ENCODE measurements at places on chromosomes 7 and 10.

DNA sequence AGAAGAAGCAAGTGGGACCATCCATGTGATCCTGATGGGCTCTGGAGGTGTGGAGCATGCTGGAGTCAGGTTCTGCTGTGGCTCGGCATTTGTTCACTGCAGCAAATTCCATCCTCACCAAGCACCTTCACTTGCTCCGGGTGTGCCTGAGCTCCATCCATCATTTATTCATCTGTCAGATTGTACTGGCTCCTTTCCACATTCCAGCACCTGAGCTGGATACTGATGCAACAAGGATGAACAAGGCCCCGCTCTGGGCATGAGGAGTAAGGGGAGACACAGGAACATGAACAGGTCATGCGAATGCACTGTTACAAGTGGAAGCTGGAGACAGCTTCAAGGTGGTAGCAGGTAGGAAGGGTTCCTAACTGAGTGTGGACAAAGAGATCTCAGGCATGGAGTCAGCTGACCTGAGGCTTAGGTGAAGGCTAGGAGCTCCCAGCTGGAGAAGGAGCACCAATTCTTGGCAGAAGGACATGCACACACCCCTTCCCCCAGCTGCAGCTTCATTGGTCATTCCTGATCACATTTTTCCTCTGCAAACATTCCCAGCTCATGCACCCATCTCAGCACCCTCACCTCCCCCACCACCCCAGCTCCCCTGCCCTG, 133.7 kb upstream of the ZMIZ1 start:
- DNase-seq, result no peak

DNA sequence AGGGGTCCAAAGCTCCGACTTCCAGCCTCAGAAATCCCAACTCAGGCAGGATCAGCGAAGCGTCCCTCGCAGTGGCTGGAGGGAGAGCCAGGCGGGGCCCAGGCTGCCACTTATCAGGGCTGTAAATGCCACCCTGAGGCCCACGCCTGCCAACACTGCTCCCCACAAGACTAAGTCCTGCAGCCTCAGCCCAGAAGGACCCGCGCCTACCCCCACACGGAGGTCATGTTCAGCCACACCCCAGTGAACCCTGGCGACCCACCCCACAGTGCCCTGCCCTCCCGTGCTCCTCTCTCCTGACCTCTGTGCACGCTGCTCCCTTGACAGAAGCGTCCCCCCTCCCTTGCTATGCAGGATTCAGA, 3.2 kb downstream of the PSMG3 start:
- no peak for DNase-seq

- DNase-seq, result no peak
Measured at GRCh38 chr7:73521636-73522104, 423 bp downstream of the BAZ1B start.

- no peak for DNase-seq
Measured at GRCh38 chr10:16155834-16156233, 281.0 kb upstream of the PTER start.

Data from esophagus squamous epithelium (tissue), 5 donors.